H9 (cell line): ENCODE measurements at places on chromosomes 1 and 21. TPM values are rescaled to one million over a fixed set of nuclear protein-coding genes. Genes with fewer than 3 reads are reported as not detected.

The SERPINC1 gene
- total RNA-seq, result not detected in 2 replicates

DNA sequence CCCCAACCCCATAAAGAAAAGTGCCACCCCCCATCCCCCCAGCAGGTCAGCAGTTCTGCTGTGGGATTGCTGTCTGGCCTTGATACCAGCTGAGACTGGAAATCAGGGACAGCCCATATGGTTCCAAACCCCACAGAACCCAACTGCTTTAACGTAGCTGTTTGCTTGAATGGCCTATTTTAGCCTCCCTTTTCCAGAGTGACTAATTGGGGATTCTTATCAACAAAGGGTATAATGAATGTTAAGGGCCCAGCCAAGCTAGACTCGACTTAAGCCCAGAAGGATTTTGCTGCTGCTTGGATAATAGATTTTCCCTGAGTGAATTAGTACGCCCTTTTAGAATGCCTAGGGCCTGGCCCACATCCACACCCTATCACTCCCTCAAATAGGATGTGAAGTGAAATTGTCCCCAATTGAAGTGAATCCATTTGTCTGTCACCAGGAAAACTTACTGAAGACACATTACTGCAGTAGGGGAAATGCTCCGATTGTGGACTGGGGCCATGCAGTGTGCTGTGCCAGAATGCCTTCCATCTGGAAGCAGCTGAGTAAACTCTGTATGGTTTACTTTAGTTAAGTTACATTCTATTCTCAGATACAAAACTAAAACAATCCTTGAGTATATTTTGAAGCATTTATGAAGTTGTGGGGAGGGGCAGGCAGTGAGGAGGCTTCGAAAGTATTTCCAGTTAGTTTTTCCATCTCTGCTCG, 156.9 kb downstream of the DHRS3 start:
- H3K4me1 ChIP-seq, result no peaks in the 10 kb centered on the region
- H3K27me3 ChIP-seq, result no peaks in the 10 kb centered on the region
- peaks cover 12% of the 10 kb centered on the region for H3K36me3 ChIP-seq
- H3K4me3 ChIP-seq, result no peak overlapping the region
- DNase-seq, result no peak
- H3K27ac ChIP-seq, result no peak overlapping the region

GRCh38 chr1:20584890-20585289, 4.0 kb upstream of the CDA start:
- H3K4me1 ChIP-seq, result no peaks in the 10 kb centered on the region
- no peak overlapping the region for H3K27ac ChIP-seq
- H3K4me3 ChIP-seq, result no peak overlapping the region
- no peaks in the 10 kb centered on the region for H3K36me3 ChIP-seq
- no peaks in the 10 kb centered on the region for H3K27me3 ChIP-seq

- no peak overlapping the region for H3K4me3 ChIP-seq
- no peak for DNase-seq
- H3K27ac ChIP-seq, result no peak overlapping the region
- H3K27me3 ChIP-seq, result no peaks in the 10 kb centered on the region
Observed at GRCh38 chr1:225763716-225764548, 13.7 kb upstream of the SRP9 start.

The NPR1 gene
- total RNA-seq, result 8.6 and 8.9 TPM in 2 replicates

The RASSF5 gene
- 0.50 and 0.81 TPM in 2 replicates for total RNA-seq

The KCNN3 gene
- total RNA-seq, result 0.83 TPM in 2 replicates

- H3K27ac ChIP-seq, result no peak overlapping the region
- no peaks in the 10 kb centered on the region for H3K36me3 ChIP-seq
- no peak overlapping the region for H3K4me3 ChIP-seq
- no peaks in the 10 kb centered on the region for H3K27me3 ChIP-seq
- DNase-seq, result no peak
Observed at GRCh38 chr1:31221072-31221471, 18.6 kb downstream of the NKAIN1 start.

- H3K27ac ChIP-seq, result no peak overlapping the region
- DNase-seq, result peak; percentile 85
- no peaks in the 10 kb centered on the region; the same call in 1 of the 2 replicates for H3K4me1 ChIP-seq
- H3K27me3 ChIP-seq, result no peaks in the 10 kb centered on the region
Observed at GRCh38 chr1:87151500-87152421, 176.9 kb upstream of the LMO4 start.

DNA sequence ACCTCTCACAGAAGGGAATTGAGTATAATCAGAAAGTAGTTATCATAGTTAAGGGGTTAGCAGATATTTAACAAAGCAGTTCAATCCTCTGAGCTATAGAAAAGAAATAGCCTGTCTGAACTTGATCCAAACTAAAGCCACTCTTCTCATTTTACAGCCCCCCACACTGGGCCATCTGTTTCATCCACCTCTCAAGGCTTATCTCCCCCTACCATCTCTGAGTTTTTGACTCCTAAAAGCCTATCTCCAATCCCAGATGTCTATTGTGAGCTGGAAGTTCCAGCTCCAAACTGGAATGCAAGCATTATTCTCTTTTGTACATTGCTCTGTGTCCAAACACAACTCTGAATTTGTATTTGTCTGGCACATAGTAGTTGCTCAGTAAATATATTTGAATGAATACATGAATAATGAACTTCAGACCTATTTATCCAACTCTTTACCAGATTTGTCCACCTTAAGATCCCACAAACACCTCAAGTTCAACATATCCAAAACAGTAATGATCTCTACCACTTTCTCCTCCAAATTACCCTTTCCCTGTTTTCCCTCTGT, 98.1 kb downstream of the PLPP3 start:
- H3K27me3 ChIP-seq, result no peaks in the 10 kb centered on the region
- no peak overlapping the region for H3K27ac ChIP-seq
- no peaks in the 10 kb centered on the region; the same call in 1 of the 2 replicates for H3K36me3 ChIP-seq

The AGT gene
- not detected in 2 replicates for total RNA-seq

DNA sequence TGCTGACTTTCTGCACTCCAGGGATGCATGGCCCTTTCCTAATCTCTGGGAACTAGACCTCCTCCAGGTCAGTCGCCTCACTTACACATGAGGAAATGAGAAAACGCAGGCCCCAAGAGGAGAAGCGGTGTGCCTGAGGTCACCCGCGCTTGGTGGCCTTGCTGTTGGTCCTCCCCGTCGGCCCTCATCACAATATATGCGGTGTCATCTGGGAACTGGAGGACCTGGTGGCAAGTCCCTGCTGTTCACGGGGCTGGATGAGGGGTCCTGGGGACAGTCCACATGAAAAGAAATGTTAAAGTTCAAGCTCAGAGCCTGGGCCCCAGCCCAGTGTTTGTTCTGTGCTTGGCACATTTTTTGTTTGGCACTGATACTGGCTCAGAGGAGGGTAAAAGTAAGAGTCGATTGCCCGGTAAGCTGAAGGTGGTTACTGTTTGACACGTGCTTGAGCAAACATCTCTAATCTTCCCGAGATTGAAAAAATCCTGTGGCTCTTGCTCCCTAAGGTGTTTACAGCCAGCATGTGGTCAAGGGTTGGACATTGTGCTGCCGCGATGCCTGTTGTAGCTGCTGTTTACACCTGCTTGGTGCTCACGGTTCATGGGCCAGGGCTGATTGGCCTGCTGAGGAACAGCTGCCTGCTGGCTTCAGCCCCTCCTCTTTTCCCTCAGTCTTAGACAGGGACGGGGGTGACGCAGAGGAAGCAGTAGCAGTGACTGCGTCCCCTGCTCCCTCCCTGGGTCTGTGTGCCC, 5.2 kb downstream of the COQ8A start:
- H3K27ac ChIP-seq, result no peak overlapping the region
- H3K4me3 ChIP-seq, result no peak overlapping the region
- peaks cover 11% of the 10 kb centered on the region for H3K36me3 ChIP-seq
- DNase-seq, result peak; percentile 53

DNA sequence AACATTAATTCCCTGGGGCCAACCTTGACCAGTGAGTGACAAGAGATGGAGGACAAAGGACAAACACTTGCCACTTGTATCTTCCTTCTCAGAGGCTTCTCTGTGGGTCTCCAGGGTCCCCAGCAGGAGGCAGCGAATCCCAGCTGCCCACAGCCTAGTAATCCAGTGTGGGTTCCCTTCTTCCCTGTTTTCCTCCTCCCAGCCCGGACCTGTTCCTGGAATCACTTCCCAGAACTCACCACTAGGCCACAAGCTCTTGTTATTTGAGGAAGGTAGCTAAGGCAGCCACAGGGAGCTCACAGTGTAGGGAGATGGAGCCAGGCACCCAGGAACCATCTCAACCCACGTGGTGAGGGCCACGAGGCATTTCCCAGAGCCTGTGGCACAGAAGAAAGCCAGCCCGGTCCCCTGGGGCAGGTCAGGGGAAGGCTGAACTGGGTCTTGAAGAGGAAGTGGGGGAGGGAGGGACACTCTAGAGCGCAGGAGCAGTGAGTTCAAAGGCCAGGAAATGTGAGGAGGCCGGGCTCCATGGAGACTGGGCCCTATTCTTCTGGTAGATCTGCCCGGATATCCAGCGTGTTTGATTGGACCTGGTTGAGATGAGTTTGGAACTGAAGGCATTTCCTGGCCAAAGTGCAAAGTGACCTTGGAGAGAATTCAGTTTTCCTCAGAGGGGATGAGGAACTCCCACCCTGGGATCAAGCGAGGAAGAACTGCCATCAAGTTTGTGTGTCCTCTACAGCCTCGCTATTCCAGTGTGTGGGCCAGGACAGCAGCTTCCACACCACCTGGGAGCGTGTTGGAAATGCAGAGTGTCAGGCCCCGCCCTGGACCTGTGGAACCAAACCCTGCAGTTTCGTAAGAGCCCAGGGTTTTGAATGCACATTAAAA, 20.3 kb upstream of the C2CD2 start:
- DNase-seq, result no peak
- H3K27ac ChIP-seq, result no peak overlapping the region
- no peaks in the 10 kb centered on the region for H3K4me1 ChIP-seq

- H3K36me3 ChIP-seq, result no peaks in the 10 kb centered on the region
- no peak within 1 kb of the TSS for H3K27ac ChIP-seq
- no peak for DNase-seq
Observed at GRCh38 chr1:89125913-89126580, at the start of gene GBP2. GBP2 (minus strand) TSS chr1:89126114; CDS start chr1:89121966, 4,148 bp downstream.

GRCh38 chr1:17933501-17933900, 174.1 kb upstream of the IGSF21 start:
- H3K36me3 ChIP-seq, result no peaks in the 10 kb centered on the region
- no peak overlapping the region for H3K4me3 ChIP-seq
- no peak overlapping the region for H3K27ac ChIP-seq
- H3K27me3 ChIP-seq, result no peaks in the 10 kb centered on the region; the same call in 1 of the 2 replicates
- no peaks in the 10 kb centered on the region for H3K4me1 ChIP-seq

DNA sequence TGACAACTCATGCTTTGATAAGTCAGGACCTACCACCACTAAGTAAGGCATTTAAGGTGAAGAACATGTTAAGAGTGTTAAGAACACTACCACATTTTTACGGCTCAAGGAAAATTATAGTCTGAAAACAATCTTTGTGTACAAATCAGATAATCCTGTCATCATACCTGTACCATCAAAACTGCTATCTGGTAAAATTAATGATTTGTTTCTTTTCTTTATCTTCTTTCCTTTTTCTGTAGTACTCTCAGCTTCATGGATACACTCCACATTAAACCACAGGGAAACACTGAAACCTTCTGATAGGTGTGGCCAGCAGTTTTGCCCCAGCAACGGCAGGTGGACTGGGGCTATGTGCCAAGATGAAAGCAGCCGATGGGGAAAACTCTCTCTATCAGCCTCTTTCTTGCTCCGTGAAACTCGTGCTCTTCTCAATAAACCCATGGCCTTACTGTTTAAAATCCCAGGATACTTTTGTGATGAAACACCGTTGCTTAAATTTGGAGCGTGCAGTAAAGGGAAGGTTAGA, 75.1 kb downstream of the LYST start:
- no peak overlapping the region for H3K4me3 ChIP-seq
- no peak for DNase-seq
- H3K27ac ChIP-seq, result no peak overlapping the region
- no peaks in the 10 kb centered on the region for H3K36me3 ChIP-seq
- no peaks in the 10 kb centered on the region for H3K4me1 ChIP-seq

DNA sequence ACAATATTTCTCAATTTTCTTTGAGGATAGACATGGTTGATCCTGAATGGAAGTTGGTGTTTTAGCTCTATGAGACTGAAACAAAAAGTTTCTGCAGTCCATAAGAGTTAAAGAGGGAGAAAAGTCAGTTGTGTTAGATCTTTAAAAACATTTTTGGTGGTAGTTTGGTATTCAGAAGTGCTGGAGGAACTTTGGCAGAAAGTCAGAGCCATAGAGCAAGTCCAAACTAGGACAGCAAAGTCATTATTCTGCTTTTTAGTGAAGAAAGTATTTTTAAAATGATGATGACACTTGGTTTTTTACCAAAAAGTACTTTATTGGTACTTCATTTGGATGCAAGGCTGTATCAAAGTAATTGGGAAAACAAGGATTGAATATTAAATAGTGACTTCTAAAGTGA, 41.8 kb downstream of the FNBP1L start:
- no peak overlapping the region for H3K4me3 ChIP-seq
- peaks cover 10% of the 10 kb centered on the region for H3K36me3 ChIP-seq
- no peak overlapping the region for H3K27ac ChIP-seq
- H3K4me1 ChIP-seq, result peaks cover 8% of the 10 kb centered on the region
- no peaks in the 10 kb centered on the region for H3K27me3 ChIP-seq
- DNase-seq, result no peak

DNA sequence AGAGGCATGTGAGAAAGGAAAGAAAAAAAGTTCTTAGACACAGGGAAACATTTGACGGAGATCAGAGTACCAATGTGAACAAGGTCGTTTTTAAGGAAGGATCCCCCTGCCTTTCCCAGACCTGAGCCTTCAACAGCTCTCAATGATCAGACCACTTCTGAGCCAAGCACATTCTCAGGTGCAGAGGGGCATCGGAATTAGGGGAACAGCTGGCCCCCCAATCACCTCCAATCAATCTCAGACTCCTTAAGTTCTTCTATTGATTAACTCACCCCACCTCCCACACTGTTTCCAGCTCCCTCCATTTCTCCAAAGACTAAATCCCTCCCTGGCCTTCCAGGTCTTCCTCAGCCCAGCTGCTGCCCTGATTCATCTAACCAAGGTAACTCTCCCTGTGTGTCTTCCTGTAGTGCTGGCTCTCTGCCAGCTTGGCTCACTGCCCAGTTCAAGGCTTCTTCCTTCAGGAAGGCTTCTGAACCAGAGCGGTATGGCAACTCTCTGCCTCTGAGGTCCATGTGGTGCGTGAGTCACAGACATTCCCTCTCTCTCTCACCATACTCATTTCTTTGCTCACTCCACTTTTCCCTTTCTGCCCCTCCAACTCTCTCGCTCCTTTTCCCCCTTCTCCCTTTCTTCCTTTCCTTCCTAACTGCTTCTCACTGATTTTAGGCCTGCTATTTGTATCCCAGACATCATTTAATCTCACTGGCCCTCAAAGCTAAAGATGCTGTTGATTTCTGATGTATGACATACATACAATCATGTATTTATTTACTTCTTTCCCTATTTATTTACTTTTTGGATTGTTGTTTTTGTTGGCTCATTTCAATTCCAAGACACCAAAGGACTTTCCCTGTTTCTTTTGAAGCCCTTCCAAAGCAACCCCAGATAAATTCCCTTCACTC, 18.1 kb downstream of the CFAP45 start:
- no peak for DNase-seq
- H3K27me3 ChIP-seq, result no peaks in the 10 kb centered on the region
- no peak overlapping the region for H3K27ac ChIP-seq
- no peaks in the 10 kb centered on the region for H3K36me3 ChIP-seq
- H3K4me3 ChIP-seq, result no peak overlapping the region

The ELAVL4 gene
- total RNA-seq, result not detected in 2 replicates

The IFI44 gene
- not detected in 2 replicates for total RNA-seq
